ENCODE measurements at places on chromosomes 12 and 14.
A peak's percentile ranks its signal among the peaks of the same experiment; 100 is the strongest.

DNA sequence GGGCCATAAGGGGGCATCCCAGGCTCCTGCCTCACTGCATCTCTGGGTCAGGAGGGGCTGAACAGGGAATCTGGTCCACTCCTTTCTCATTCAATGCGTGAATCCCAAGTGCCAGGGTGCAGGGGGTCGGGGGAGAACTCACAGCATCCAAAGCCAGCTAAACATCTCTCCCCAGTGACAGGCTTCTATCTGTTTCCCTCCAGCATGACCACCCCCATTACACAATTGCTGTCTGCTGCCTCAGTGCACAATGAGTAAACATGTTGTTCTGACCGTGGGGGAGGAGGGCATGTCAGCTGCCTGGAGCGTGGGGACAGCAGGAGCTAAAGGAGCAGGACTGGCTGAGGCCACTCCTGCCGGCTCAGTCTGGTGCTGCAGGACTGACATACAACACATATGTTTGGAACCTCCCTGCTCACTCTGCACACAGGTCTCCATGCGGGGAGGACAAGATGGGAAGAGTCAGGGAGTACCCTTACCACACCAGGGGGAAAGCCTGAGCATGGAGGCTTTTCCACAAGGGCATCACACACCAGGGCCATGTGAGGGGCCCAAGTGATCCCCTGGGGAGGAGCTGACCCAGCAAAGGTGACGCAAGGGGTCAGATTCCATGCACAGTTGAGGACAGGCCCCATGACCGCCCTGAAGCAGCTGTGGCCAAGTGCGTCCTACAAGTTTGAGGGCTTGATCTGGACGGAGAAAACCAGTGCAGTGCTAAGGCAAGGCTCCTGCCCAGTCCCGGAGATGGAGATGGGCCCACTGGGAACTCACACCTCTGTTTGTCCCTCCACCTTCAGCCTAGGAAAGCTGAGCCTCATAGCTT is 1.4 kb downstream of the TNS2 start:
- DNase-seq = no peak

- DNase-seq = no peak
Observed at GRCh38 chr12:93402333-93403311, 24.9 kb downstream of the NUDT4 start.

DNA sequence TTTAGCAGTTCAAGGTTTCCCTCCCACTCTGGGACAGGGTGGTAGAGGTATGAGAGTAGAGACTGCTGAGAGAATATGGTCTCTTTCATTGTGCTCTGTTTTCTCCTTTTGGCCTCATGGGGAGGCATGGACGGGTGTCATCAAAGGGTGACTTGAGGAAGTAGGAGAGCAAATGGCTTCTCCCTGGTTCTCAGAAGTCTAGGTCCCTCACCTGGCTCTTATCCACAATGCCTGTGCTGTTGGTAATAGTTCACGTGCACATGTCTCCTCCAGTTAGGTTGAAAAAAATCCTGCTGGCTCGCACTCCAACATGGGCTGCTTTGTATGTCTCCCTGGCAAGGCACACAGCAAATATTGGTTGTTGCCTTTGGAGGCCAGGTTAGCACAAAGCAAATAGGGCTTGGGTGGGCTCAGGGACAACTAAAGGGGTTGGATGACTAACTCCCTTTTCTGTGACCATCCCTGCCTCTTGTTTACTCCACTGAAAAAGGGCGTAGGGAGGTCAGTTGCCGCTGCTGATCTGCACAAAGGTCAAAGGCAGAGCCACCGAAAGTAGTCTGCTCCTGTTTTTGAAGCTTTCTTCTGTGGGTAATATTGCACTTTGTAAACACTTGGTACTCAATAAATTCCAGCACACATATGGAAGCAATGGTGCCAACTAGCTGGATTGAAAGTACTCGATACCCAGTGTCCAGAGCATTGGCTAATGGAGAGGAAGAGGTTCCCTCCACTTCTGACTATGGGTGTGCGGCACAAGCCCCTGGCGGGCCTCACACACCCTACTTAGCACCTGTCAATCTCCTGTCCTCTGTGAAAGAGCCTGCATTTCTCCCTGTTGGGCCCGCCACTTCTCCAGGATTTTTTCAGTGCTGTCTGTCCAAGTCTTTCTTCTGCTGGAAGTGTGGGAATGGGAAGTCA is 121.8 kb downstream of the SLC38A6 start:
- DNase-seq = no peak

GRCh38 chr14:75329369-75329768 is 50.7 kb downstream of the FOS start:
- DNase-seq = no peak

- no peak for DNase-seq
Observed at GRCh38 chr12:114698566-114699163, 14.7 kb upstream of the TBX3 start.

GRCh38 chr12:66899588-66899987 is 220.7 kb upstream of the GRIP1 start:
- DNase-seq = no peak

GRCh38 chr12:55932551-55932910 is 1.6 kb downstream of the DGKA start:
- no peak for DNase-seq

DNA sequence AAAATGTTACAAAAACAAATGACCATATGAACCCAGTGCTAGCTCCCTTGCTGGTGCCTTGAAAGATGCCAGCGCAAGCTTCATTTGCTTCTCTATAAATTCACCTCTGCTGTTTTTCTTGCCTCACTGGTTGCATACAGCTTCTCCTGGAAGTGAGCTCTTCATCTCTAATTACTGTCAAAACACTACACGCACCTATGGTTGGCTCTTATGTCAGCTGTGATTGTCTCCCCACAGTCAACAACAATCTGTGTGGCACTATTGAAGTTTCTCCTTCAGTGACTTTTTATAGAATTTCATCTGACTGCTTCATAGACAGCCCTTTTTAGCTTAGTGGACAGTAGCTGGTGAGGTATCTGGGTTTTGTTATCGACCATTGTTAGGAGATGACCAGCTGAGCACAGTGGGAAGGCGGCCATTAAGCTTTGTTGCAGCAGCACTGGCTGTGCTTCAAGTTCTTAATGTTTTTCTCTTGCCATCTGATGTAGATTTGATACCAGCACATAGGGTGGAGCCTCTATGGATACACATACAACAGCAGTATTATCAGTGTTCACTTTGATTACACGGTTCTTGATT is 131.8 kb downstream of the KITLG start:
- DNase-seq = no peak

GRCh38 chr14:86539361-86540070 is 1009.6 kb downstream of the FLRT2 start:
- no peak for DNase-seq

- DNase-seq = no peak
Observed at GRCh38 chr12:57735952-57736740, 2.4 kb downstream of the AGAP2 start.

GRCh38 chr12:123076604-123077297 is 74.1 kb downstream of the PITPNM2 start:
- DNase-seq = peak; percentile 30

DNA sequence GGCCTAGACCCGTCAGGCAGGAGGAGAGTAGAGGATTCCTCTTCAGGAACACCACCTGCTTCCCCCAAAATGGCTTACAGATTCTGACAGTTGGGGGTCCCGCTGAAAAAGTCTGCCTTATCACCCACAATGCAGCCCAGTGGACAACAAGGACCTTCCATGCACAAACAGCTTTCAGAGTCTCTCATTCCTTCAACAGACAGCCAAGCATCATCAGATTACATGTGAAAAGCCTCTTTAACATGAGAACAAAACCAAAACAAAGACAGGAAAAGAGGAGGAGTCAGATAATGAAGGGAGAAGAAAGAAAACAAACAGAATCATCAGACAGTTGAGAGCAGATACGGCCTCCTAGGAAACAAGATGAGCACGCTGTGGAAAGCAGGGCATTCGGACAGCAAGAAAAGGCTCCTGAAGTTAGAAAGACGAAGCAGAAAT is 18.3 kb downstream of the KCTD10 start:
- no peak for DNase-seq

GRCh38 chr14:67343601-67344230 is 15.9 kb downstream of the ATP6V1D start:
- DNase-seq = no peak

DNA sequence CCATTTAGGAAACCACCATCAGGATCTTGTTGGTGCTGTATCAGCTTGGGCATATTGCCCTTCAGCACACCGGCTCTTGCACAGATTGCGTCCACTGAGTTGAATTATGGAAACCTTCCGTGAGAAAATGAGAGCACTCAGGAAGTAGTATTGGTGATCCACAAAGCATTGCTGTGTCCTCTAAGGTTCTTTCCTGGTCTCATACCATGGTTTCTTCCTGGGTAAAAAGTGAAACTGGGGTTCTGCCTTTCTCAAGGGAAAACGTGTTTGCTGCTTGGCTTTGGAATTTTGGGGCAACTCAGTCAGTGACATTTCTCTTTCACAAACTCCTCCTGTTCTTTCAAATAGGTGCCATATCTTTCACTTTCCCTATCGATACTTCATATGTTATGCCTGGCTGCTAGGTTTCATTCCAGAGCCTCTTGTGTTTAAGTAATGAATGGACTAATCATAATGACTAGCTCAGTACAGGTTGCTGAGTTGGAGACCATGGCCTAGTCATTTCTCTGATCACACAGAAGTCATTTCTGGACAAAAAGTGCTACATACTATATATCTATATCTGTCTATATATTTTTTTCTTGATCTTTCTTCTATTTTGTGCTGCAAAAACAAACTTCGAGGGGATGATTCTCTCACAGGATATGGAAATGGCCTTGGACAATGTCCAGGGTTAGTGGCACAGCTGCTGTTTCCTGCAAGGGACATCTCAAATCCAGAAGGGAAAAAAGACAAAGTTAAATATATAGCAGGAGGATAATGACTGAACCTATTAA is 423.4 kb downstream of the ZFP36L1 start:
- no peak for DNase-seq

DNA sequence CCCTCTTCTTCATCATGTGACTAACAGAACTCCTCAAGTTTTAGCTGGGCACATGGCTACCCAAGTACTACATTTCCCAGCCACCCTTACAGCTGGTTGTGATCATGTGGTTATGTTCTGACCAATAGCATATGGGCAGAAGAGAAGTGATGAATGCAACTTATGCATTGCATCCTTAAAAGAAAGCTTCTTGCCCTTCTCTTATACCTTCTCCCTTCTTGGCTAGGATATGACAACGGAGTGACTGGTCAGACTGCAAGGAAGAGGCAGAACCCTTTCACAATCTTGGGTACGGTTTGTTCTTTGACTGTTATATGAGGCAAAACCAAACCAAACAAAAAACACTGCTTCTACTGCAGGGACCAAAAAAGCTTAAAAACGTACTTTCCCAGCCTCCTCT is 66.5 kb upstream of the MAX start:
- no peak for DNase-seq

DNA sequence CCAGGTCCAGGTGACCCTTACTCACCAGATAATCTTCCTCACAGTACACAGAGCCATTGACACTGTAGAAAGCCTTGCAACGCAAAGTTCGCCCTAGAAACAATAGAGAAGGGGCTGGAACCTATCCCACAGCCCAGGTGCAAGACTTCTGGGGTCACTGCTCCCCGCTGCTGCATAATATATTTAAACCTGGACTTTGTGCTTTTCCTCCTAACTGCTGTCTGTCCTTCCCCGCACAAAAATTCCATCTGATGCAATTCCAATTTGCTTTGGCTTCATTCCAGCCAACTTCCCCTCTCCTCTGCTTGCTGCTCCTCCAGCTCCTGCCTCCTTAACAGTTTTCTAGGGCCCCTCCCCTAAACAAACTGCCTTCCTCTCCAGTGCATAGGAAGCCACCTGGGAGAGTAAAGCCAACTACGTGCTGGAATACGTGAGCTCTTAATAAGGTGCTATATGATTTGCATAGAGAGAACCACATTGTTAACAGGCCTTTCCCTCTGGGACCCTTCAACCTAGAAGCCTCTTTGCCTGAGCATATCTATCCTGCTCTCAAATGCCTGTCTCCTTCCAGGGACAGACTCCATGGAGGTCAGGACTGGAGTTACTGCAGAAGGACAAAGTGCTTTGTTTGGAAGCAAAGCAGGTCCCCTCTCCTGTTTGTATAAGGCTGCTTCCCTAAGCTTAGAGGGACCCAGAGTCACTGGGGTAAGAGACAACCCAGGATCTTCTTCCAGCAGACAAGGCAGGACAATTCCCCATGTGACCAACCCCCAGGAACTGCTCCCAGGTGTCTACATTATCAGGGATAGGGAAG is 5.5 kb downstream of the AJUBA start:
- no peak for DNase-seq

- DNase-seq = no peak
Observed at GRCh38 chr12:10033783-10034545, 3.5 kb downstream of the CLEC9A start.

DNA sequence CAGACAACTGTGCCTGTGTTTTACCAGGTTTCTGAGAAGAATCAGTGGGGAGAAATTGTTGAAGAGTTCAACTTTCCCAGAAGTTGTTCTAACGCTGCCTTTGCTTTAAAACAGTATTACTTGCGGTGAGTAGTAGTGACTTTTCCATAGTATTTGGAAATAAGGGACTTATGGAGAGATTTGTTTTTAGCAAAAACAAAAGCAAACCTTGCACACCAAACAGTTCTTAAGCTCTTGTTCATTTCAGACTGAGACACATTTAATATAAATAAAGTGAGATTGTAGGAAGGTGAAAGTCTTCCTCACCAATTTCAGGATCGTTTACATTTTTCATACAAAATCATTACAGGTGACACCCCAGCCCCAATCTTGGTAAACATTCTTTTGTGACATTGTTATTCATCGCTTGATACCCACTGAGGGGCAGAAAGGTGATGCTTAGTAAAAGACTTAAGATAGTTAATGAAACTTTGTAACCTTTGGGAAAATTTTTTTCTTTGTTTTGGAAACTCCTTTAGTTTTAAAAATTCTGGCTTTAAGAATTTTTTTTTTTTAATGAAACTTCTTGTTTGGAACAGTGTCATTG is 1.8 kb downstream of the ARID2 start:
- DNase-seq = no peak

GRCh38 chr14:21987937-21988336 is 314.3 kb upstream of the OR4E1 start:
- DNase-seq = no peak

- no peak for DNase-seq
Observed at GRCh38 chr14:72782817-72783216, 111.1 kb downstream of the DPF3 start.

- DNase-seq = no peak
Observed at GRCh38 chr14:34538871-34539406, 562 bp downstream of the EAPP start.

- no peak for DNase-seq
Observed at GRCh38 chr12:88200029-88200428, 57.9 kb downstream of the TMTC3 start.

Measured in stimulated activated CD8-positive, alpha-beta memory T cell treated with anti-CD3 and anti-CD28 coated beads, Interleukin-7, amount 100 ng/mL, for 1 hour (primary cell).